ENCODE measurements at places on chromosomes 3 and 15. TPM values are rescaled to one million over a fixed set of nuclear protein-coding genes. Genes with fewer than 3 reads are reported as not detected.

DNA sequence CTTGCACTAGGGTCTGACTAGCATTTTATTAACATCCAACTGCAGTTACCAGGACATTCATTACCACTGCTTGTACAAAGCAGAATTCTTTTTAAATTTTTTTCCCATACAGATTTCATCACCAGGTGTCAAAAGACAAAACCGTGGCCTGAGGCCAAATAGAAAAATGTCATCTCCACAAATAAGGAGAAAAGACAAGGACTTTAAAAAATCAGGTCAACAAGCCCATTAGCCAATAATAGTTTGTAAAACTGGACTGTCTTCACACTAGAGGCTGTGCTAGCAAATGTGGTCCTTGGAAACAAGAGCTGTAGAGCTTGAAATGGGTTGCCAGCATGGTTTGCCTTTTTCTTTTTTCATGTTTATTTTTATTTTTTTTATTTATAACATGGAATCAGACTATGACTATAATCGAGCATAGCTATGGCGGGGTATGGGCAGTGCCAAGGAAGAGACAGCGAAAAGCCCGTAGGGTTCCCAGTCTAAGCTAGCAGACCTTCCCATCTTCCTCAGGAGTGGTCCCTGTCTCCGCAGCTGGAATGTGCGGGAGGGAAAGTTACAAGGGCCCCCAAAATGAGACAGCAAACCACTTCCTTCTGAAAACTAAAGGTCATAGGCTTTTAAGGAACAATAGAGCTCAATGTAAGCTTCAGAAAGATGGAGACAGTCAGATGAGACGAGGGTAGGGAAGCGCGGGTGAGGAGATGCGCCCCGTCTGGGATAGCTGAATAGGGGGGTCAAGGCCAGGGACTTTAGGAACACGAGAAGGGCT lies 1.5 kb downstream of the PTPN9 start:
- DNase-seq: no peak

GRCh38 chr15:96363707-96364106 lies 33.2 kb downstream of the NR2F2 start:
- no peak for DNase-seq

GRCh38 chr3:192858849-192859585 lies 58.6 kb downstream of the MB21D2 start:
- no peak for DNase-seq

GRCh38 chr15:96344060-96344705 lies 13.7 kb downstream of the NR2F2 start:
- DNase-seq: no peak

The GMPPB gene
- total RNA-seq: 67.4 TPM

DNA sequence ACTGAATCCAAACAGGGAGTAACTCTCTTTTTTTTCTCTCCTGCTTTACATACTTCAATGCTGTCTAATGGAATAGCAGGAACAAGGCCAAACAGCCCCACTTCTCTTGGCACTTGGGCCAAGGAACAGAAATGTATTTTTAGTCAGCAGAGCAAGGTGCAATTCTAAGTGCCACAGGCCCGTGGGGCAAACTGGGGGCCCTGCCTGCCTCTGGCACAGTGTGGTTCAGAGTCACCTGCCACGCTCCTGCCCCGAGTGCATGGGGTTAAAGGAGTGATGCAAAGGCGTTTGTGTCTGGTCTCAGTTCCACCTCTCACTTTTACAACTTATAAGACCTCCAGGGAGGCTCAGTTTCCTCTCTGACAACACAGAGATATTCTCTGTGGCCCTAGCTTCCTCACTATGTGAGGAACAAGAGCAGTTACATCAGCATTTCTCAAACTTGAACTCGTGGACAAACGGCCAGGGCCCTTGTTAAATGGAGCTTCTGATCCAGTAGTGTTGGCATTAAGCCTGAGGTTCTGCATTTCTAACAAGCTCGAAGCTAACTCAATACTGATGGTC lies 51.3 kb downstream of the LRIG1 start:
- DNase-seq: no peak

DNA sequence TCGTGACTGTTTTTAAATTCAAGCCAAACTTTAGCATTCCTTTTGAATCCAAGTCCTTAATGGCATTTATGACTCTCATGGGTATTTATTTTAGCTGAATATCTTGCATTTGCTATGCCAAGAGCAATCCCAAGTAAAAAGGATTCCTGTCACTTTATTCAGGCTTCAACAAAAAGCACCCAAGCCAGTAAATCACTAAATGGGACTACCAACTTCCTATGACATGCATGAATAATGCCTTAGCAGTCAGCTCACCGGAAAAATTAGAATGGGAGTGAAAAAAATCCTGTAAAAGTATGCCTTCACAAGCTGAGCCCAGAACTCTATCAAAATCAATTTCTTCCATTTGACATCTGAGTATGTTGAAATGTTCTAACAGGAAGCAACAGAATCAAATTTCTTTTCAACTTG lies 1297.9 kb downstream of the ROBO2 start:
- no peak for DNase-seq

- DNase-seq: no peak
Observed at GRCh38 chr3:160474416-160474838, 24.8 kb upstream of the TRIM59 start.

DNA sequence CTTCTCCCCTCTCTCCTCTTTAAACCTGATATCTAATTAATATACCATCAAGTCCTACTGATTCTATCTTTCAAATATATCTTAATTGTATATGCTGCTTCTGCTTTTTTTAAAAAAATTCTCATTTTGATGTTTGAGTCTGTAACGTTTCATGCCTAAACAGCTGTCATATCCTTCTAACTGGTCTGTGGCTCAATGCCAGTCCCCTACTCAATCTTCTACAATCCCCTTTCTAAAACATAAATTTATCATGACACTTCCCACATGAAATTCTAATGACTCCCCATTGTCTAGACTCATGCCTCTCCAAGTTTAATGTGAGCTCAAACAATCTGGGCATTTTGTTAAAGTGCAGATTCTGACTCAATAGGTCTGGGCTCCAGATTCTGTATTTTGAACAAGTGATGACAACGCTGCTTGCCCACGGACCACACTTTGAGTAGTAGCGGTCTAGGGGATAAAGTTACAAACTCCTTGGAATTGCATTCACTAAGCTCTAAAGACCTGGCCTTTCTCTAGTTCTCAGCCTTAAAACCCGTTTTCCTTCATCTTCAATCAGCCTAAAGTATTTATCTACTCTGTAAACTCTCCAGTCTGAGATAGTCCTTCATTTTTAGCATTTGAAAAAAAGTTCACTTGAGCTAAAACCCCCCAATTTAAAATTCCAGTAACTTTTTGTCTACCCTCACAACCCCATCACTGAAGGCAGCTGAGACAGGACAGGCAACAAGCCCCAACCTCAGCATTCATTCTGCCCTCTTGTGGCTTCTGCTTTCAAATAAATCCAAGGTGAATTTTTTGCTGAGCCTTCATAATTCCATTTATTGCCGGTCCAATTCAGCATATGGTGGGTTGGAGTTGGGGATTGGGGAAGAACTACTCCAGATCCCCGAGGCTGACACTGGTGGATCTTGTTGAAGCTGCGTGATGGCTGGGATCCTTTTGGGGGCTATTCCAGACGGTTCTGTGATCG lies 88.1 kb upstream of the THRB start:
- no peak for DNase-seq

GRCh38 chr3:62562017-62562416 lies 188.7 kb upstream of the FEZF2 start:
- DNase-seq: no peak

DNA sequence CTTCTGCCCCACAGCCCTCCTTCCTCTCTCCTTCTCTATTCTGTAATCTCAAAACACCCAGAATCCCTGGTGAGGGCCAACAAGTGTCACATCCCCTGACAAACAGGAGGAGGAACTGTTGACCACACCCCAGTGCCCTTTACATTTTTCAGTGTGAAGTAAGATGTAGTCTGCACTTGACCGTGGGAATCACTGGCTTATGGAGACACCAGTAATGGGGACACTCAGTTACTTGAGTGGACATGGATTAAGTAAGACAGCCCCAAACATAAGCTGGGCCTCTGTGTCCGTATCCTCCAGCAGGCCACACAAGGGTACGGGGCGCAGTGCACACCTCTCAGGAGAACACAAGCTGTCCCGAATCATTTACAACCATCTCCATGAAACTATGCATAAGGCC lies 28.4 kb upstream of the LIMD1 start:
- DNase-seq: no peak

DNA sequence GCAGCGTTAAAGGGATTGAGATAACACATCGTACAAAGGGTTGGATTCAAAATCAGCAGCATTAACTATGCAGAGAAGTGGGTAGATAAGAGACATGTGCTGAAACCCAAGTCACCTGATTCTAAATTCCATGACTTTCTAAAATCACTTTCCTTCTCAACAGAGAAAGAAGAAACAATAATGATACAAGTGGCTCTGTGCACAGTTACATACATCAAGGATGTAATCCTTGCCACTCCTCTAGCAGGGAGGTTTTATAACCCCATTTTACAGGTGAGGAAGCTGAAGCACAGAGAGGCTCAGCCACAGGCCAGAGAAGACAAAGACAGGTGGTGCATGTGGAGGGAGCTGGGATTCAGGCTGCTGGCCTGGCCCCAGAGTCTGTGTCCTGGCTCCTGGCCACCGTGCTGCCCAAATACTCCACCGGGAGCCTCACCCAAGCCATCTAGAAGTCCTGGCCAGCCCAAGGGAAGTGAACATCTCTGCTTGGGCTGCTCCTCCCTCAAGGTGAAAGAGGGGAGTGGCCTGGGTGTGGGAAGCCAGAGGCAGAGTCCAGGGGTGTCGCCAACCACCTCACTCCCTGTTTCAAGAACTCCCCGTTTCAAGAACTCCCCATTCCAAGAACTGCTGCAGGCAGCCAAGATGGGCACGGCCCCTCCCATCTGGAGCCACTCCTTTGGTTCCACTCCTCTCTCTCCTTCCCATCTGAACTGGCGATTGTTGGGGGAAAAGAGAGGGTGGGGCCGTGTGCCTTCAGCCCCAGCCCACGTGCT lies 147.1 kb downstream of the NUP210 start:
- DNase-seq: no peak

DNA sequence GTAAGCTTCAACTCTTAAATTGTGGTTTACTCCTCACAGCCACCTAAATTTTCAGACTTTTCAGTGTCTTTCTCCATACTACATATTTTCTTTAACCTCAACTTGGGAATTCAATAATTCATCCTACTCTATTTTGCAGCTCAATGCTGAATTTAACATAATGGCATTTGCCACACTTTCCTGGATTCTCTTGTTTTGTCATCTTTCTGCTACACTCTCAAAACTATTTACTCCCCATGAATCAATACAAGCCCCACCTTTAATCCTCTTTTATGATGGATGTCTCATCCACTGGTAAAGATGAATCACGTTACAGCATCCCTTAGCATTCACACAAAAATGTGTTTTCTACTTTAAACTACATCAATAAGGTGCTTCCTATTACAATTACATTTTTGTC lies 19.6 kb upstream of the CHMP2B start:
- DNase-seq: no peak

The KBTBD13 gene
- total RNA-seq: not detected

The ZPLD1 gene
- total RNA-seq: not detected
